NCI-H226 (cell line): ENCODE measurements at places on chromosomes 6 and 20.

- no peak for DNase-seq
These were observed 38.6 kb upstream of the SLC23A2 start for GRCh38 chr20:5039889-5040288.

DNA sequence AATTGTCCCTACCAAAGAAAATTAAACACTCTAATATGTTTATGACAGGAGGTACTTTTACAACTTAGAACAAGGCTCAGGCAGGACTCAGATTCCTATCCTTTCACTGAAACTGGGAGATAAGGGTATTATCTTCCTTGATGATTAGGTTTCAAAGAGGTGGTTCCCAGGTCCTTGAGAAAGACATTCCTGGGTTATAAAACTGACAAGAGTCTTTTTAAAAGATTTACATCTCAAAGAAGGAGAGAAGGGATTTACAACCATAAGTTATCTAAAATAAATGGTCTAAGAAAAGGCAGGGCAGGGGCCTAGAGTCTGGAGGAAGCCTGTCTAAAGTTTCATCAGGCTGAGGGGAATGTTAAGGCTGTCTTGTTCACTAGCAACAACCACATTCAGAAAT is 1492.5 kb downstream of the HACE1 start:
- DNase-seq = peak; percentile 2

GRCh38 chr6:6643398-6643797 is 54.9 kb downstream of the LY86 start:
- DNase-seq = no peak

- no peak for DNase-seq
These were observed 238.8 kb upstream of the NOX3 start for GRCh38 chr6:155694419-155694790.

GRCh38 chr20:32743237-32744112 is at the start of gene COMMD7:
COMMD7 (minus strand) TSS chr20:32743467; CDS start chr20:32743391, 76 bp downstream.
- DNase-seq = peak; percentile 43

GRCh38 chr20:273884-274283 is 16.4 kb downstream of the DEFB132 start:
- no peak for DNase-seq

GRCh38 chr20:63114006-63114692 is 101.8 kb downstream of the YTHDF1 start:
- no peak for DNase-seq

DNA sequence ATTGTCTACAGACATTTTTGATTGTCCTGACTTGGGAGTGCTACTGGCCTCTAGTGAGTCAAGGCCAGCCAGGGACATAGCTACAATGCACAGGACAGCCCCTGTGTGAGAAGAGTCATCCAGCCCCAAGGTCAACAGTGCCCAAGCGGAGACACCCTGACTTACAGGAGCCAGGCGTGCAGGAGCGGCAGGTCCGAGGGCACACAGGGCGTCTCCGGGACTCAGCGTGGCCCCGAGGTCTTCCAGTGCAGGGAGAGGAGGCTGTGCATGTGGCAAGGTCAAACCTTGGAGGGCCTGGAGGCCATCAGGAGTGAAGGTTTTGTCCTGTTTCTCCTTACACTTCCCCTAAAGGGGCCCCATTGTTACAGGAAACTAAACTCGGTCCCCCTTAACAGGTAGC is 41.3 kb upstream of the QKI start:
- DNase-seq = no peak

DNA sequence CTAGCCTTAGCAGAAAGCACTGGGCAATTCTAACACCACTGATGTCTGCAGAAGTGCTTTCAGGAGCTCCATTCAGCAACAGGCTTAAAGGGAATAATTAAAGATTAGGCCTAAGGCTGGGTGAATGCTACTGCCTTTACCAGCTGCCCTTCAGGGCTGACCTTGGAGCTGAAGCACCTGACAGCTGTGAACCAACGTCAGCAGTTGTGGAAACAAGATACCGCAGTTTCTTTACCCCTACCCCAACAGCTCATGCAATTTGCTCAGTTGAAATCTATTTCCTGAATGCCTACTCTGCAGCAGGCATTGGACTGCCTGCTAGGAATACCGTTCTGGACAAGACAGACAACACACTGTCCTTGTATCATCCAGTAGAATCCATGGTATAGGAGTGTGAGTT is 51.5 kb upstream of the ADTRP start:
- DNase-seq = no peak

GRCh38 chr6:79277109-79277508 is 42.6 kb upstream of the HMGN3 start:
- DNase-seq = peak; percentile 90
